ENCODE measurements at places on chromosomes 6 and 20.

- no peak for DNase-seq
Measured at GRCh38 chr6:37285861-37286311, 27.9 kb upstream of the TMEM217 start.

DNA sequence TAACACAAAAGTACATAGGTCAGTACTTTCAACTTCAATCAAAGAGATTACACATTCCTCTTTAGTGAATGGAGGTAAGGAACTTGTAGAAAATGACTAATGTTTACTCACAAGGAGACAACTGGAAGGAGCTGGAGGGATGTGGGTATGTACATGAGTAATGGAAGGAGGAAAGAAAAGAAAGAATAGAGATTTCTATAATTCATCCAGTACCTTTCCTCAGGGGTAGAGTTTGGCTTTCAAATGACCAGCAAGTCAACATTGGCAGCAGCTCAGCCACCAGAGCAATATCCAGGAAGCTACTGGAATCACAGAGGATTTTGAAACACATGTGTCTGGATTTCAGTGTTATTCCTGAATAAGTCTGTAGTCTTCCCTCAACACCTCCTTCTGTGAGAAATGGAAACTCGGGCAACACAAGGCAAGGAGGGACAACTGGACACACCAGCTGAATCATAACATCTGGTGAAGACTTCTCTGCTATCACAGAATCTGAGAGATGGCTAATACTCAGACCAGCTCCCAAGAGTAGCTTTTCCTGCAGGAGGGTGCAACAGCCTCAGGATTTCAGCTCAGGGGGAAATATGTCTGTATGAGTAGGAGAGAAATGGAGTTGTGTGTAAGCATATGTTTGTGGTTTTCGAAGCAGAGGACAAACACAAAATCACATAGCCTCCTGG is 98.8 kb downstream of the HAO1 start:
- DNase-seq, result no peak

DNA sequence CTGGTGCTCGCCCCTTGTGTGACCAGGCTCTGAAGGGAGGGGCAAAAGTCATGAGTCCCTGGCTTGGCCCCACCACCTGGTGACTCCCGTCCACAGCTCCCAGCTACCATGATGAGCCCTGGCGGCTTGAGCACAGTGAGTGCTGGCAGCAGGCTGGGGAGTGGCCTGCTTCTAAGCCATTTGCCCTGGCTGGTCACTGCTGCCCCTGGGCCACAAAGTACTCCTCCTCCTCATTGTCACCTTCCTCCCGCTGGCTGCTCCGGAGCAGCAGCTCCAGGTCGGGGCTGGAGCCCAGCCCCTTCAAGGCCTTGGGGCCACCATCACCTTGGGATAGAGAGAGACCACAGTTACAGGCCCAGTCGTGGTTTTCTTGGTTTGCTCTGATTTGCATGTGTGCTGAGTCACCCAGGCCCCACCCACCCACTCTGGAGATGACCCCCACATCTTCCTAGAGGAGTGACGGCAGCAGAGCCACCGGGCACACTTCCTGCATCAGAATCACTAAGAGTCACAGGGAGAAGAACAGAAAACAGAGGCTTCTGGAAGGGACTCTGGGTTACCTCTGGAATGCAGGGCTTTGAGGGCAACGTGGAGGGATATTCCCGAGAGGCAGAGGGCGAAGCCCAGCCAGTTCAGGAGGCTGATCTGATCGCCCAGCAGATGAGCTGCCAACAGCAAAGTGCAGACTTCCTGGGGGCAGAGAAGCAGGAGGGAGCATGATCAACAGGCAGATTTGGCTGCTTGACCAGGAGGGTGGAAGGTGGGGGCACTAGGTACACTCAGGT is 42.1 kb upstream of the CDH22 start:
- no peak for DNase-seq

GRCh38 chr6:4381381-4381780 is 246.0 kb upstream of the ECI2 start:
- DNase-seq, result no peak

DNA sequence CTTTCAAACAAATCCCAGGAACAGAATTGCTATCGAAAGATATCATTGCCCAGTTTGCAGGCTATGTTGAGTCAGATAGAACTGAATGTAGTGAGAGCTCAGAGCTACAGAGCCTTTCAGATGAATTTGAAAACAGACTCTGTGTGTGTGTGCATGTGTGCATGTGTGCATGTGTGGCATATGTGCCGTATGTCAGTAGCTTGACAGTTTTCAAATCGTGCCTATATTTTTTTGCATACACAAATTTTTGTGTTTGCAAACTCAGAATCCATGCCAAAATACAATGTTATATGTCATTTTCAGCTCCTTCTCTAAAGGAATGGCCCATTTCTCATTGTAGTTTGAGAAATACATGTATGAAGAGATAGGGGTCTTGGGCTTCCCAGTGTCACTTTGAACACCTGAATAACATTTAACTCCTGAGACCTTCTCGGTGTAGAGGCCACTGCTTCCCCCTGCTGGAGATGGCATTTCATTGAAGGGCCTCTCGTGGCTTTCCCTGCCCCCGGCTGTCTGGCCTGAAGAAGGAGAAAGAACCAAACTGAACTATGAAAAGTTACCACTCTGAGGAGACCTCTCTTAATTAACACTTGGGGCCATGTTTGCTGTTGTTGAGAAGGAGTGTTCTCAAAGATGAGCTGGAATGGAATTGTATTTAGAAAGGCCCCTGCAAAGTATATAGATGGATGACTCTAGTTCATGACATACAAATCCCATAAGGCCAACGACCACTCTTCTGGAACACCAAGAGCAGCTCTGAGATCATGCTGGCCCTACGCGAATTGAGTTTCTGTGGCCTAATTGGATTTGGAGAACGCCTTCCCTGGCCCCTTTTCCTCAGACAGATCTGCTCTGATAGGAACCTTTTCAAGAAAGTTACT is 58.7 kb downstream of the VAPB start:
- no peak for DNase-seq

- no peak for DNase-seq
Measured at GRCh38 chr6:136846046-136846445, 23.7 kb downstream of the PEX7 start.

DNA sequence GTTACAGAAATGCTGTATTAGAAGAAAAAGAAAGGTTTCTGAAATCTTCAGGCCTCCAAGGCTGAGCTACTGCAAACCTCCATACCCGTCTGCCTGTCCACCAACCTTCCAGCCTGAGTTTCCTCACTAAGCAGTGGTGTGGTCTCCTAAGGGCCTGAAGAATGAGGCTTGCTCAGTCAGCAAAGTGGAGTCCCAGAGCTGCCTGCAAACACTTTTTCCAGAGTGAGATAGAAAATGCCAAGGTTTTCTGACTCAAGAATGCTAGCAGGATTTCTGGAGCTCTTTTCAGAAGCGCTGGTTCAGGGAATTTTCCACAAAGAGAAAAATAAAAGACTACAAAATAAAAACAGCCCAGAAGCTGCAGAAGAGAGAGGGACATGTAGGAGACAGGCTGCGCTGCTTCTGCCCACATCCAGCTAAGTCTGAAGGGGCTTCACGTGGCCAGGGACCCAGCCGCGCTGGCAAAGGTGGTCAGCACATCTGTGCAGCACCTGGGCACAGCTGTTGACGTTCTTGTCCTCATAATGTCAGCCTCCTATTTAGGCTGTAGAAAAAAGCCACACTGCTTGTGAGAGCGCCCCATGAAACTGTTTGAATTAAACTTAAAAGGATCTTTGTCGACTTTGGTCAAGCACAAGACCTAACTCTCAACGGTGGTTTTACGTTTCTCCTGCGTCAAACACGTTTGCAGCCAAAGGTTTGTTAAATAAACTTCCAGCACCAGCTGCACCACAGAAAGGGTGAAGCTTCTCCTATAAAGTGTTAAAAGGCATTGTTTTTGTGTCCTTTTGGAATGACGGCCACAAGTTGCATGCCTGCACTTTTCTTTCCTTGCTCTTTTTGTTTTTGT is 209.0 kb downstream of the THBS2 start:
- no peak for DNase-seq

DNA sequence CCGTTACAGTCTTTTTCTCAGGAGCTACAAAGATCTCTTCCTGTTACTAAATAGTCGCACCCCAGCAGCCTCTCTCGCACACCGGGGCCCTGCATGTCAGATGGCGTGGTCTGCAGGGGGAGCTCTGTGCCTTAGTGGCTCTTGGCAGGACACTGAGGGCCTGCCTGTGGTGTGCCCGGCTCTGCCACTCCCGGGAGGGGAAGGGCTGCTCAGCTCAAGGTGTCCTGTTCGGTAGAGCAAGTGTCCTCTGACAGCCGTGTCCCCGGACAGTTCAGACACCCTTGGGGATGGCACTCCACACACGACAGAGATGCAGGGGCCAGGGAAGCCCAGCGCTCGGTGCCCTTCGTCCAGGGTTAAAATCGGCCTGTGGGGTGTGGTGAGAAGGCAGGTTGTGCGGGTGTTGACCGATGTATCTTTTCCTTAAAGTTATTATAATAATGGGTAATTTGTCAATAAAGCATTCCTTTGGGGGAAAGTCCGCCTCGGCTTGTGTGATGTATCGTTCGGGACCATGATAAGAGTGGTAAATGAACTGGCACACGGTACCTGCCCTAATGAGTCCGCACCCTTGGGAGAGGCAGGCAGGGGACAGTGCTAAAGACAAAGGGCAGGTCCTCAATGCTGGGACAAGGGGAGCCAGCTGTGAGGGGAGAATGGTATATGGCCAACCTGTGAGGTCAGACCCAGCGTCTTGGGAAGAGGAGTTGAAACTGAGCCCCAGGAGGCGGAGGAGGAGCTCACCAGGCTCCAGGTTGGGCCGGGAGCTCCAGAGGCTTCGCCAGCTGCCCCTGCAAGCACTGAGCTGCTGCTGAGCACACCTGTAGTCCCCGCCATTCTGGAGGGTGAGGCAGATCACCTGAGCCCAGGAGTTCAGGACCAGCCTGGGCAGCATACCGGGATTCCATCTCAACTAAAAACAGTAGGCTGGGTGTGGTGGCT is 3.6 kb upstream of the DNAJC5 start:
- no peak for DNase-seq

DNA sequence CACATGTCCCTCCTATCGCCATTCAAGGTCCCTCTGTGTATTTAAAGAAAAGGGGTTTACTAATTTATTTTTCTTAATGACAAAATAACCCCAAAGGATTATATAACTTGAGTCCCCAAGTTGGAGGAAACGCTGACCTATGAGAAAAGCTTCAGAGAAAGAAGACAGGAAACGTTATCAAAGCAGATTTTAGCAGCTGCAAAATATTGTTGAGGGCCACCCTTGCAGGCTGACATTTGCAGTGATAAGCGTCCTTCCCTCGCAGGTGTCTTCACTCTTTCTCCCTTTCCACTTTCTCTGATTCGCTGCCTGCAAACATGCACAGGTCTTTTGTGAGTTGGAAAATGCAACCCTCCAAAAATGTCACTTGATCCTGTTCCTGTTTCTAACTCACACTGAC is 103.2 kb upstream of the RIPOR2 start:
- DNase-seq, result no peak

- no peak for DNase-seq
Measured at GRCh38 chr20:34977365-34978091, 21.9 kb downstream of the MYH7B start.

DNA sequence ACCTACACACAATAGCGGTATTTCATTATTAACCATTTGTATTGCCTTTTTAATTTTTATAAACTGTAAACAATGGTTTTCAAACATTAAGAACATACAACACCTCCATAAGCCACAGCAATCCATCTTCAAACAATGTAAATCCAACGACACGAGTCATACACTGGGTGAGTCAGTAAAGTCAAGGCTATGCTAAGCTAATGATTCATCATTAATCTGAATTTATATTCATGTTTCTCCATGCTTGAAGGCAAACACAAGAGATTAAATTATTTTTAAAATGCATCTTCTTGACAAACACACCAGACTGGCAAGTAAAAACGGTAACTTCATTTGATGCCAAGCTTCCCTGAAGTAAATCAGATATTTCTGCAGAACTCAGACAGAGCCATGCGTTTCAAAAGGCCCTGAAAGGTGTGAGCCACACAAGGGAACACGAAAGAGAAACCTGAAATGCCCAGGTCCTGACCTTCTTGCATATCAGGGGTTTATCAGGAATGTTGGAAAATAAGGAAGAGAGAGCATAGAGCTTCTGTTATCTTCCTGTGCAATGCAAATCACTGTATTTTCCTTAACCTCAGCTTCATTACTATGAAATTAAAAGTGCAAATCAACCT is 162.5 kb downstream of the ALDH8A1 start:
- DNase-seq, result no peak

DNA sequence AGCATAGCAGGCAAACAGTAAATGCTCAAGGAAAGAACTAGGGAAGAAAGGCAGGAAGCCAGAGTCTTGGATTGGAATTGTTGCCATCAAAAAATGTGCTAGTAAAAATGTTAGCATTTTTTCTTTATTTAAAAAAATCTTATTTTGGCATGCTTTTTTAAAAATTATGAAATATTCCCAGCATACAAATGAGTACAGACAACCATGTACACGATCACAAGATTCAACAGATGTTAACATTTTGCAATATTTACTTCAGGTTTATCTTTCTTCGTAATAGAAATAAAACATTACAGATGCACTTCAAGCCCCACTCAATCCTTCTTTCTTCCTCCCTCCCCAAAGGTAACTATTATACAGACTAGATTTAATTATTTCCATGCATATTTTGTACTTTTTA is 27.4 kb upstream of the NOP56 start:
- DNase-seq, result no peak

DNA sequence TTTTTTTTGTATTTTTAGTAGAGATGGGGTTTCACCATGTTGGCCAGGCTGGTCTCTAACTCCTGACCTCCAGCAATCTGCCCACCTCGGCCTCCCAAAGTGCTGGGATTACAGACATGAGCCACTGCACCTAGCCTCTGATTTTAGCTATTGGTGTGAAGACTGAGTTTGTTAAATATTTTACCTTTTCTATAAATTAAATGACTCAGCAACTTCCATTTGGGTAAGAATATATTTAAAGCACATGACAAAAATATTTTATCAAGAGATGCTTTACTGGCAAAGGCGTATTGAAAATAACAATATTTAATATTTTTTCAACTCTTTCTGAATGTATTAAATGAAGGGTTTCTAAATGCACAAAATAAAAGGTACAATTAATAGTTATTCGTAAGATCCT is 158.7 kb upstream of the AGPAT4 start:
- DNase-seq, result no peak

GRCh38 chr6:69866351-69866769 is at the start of gene COL19A1:
TSS of gene COL19A1 (plus strand) at chr6:69866556. CDS start at chr6:69879568, 13,012 bp downstream.
- no peak for DNase-seq

GRCh38 chr6:403659-404655 is 12.4 kb downstream of the IRF4 start:
- no peak for DNase-seq

- DNase-seq, result no peak
Measured at GRCh38 chr6:144408161-144408560, 123.0 kb downstream of the UTRN start.

GRCh38 chr6:113439866-113440265 is 417.3 kb upstream of the MARCKS start:
- no peak for DNase-seq

DNA sequence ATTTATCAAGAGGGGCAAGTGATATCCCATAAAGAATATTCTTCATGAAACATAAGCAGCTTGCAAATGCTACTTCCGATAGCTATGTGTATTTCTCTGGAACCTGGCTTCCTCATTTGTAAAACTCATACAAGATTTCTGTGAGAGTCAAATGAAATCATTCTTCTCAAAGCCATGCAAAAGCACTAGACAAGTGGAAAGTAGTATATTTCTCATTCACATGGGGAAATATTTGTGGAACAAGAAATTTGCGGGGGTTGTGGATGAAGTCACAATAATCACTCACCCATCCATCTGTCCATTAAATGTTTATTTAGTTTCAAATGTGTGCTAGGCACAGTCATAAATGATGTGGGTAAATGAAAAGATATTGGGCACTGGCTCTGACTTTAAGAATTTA is 150.5 kb downstream of the IPCEF1 start:
- DNase-seq, result no peak

- no peak for DNase-seq
Measured at GRCh38 chr20:31675828-31676608, 38.3 kb downstream of the COX4I2 start.

- DNase-seq, result no peak
Measured at GRCh38 chr20:58745391-58745790, 52.8 kb downstream of the NPEPL1 start.
